GM19239 (cell line): ENCODE measurements at places on chromosomes 11 and 22.

DNA sequence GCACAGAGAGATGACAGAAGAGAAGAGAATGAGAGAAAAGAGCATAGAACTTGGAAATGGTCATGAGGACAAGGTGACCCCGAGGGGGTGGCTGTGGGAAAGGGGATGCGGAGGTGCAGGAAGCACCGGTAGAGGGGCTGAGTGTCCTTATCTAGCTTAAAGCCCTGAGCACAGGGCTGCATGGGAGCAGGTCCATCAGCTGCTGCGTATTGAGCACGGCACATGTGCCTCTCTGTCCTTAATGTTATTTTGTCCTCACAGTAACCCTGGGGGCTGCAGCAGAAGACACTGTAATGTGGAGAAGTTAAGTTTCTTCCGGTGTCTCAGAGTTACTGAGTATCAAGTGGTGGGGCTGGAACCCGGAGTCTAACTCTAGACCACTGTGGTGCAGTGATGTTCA is 94.4 kb upstream of the OR4B1 start:
- no peak for DNase-seq

DNA sequence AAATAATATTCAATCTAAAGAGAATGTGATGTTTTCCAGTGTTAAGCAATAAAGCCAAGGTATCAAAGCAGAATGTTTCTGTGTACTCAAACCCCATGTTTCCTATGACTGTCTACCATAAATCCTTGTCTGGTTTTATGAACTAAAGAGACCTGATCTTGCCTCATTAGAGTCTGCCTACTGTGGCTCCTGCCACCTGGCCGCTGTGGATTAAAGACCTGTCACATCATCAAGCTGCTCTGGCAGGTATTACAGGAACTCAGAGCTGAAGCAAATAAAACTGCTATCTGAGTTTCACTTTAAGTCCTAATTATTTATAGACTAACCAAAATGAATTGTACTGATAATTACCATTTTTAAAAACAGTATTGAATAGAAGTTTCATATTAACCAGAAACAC is 207.8 kb upstream of the CCDC90B start:
- no peak for DNase-seq

GRCh38 chr11:20459865-20460264 is 72.3 kb downstream of the PRMT3 start:
- no peak for DNase-seq

- no peak for DNase-seq
These were observed 2.7 kb downstream of the POU2AF1 start for GRCh38 chr11:111376181-111376871.

DNA sequence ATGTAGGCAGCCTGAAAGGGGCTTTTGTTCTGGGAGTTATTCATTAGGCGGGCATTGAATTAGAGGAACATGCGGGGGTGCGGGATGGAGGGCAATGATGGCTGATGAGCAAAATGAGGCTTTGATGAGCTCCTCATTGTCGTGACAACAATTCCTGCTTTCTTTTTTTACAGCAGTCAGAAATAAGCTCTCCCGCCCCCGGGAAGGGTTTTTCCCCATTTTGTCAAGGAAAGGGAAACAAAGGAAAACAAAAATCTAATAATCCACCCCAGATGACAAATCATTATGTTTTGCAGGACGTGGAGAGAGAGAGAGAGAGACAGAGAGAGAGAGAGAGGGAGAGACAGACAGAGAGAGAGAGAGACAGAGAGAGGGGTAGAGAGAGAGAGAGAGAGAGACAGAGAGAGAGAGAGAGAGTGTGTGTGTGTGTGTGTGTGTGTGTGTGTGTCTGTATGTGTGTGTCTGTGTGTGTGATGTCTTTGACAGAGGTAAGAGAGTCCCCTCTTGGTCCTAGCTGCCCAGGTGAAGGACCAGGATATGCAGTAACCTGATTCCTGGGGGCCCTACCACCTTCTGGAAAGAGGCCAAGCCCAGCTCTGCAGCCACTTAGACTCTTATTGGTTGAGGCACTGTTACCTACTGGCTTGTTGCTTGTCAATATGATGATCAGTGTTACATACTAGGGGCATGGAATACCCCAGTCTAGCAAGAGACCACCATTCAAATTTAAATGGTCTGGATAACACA is 46.7 kb upstream of the PARVA start:
- DNase-seq = no peak

- DNase-seq = no peak
These were observed 44.7 kb upstream of the SEPTIN5 start for GRCh38 chr22:19669570-19669969.

- DNase-seq = peak; percentile 31
These were observed 114.1 kb downstream of the LARGE1 start for GRCh38 chr22:33806191-33806590.

- DNase-seq = no peak
These were observed 36.4 kb downstream of the PITPNB start for GRCh38 chr22:27882507-27883290.

DNA sequence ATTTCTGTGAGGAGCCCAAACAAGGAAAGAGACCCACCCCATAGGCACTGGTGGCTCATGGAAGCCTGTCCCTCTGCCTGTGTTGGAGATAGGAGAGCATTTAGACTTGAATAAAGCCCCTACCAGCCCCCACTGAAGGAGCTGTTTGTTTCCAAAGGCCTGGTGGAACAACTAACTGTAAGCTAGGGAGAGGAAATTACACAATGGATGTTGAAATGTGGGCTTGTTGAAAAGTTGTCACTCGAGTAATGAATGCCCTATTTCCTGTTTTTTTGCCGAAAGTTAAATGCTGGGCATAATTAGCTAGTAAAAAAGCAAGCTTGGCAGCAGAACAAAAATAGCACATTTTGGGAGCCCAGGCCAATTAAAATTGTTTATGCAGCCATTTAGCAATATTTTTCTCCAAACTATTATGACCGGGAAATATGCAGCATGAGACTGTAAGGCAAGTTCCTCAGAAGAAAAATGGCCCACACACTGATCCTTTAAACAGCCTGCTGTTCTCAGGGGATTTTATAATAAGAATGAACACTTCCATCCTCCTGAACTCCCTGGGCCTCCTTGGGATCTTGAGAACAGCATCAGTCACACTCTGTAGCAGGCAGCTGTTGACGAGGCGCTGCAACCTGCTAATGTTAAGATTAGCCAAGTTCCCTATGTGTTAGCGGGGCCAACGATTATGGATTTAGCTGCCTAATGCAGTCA is 38.6 kb upstream of the LMO2 start:
- DNase-seq = no peak

- DNase-seq = no peak
These were observed 11.2 kb upstream of the BID start for GRCh38 chr22:17785185-17786184.

- no peak for DNase-seq
These were observed 13.2 kb downstream of the ASPHD2 start for GRCh38 chr22:26442086-26442756.

DNA sequence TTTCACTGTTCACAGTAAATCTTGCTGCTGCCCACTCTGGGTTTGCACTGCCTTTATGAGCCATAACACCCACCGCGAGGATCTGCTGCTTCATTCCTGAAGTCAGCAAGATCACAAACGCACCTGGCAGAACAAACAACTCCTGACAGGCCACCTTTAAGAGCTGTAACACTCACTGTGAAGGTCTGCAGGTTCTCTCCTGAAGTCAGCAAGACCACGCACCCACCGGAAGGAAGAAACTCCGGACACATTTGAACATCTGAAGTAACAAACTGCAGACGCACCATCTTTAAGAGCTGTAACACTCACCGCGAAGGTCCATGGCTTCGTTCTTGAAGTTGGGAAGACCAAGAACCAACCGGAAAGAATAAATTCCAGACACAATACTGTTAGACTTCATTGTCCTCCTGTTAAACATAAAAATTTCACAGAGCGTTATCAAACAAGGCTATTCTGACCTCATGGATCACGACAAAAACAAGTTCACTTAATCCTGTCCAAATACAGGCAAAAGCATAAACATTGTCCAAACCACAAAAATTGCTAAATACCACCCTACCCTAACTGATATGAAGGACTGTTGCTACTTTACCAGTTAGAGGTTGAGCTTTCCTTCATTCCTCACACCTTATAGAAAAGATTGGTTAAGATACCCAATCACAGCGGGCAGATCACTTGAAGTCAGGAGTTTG is 3.0 kb upstream of the CCDC117 start:
- DNase-seq = no peak

DNA sequence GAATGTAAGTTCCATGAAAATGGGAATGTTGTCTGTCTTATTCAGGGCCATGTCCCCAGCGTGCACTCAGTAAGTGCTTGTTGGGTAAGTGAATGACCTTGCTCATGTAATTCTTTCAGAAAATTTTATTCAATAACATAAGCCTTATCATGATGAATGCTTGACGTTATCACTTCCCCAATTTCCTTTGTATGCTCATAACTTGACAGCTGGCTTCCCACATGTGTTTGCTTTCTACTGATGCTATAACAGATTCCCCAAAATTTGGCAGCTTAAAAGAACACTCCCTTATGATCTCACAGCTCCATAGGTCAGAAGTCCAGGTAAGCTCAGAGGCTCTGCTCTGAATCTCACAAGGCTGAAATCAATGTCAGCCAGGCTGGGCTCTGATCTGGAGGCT is 155.8 kb upstream of the POU2AF2 start:
- no peak for DNase-seq

DNA sequence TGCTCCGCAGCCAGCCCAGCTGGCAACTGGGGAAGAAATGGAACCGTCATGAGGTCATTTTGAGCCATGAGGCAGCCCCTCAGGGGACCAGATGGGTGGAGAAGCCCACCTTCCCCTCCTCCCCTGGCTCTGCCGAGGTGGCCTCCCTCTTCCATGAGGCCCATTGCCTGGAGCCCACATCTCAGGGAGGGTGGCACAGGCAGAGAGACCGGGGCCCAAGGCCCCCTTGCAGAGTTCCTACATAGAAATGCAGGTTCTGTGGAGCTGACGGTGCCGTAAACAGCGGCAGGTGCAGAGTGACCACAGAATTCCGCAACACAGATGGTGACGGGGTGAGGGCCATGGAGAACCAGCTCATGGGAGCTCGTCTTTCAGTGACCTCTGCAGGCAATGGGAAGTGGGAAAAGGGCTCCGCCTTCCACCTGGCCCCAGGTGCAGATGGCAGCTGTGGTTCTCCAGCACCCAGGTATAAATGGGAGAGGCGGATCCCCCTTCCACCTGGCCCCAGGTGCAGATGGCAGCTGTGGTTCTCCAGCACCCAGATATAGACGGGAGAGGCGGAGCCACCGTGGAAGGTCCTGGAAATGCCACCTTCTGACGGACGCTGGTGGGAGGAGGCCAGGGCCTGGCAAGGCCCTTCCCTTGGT is 765.4 kb downstream of the BRD1 start:
- no peak for DNase-seq

GRCh38 chr22:19766240-19766510 is 5.6 kb downstream of the TBX1 start:
- no peak for DNase-seq

DNA sequence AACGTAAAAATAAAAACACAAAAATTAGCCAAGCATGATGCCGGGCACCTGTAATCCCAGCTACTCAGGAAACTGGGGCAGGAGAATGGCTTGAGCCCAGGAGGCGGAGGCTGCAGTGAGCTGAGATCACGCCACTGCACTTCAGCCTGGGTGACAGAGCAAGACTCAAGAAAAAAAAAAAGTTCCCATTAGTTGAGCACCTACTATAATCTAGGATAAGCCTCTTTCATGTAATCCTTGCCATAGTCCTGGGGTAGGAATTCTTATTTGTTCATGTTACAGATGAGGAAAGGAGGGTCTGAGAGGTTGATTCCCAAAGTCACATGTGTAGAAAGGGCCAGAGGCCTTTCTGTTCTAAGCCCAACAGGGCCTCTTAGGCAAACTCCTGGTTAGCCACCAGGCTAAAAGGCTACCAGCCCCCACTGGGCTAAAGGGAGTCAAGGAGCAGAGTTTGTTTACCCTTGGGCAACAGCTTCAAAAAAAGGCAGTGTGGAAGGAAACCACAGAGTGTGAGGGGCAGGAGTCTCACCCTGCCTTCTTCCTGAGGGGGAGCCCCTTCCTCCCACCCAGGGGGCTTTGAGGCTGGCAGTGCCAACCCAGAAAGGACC is 21.6 kb upstream of the CSNK1E start:
- DNase-seq = no peak

- DNase-seq = no peak
These were observed 16.5 kb downstream of the CSTPP1 start for GRCh38 chr11:46953093-46953492.

DNA sequence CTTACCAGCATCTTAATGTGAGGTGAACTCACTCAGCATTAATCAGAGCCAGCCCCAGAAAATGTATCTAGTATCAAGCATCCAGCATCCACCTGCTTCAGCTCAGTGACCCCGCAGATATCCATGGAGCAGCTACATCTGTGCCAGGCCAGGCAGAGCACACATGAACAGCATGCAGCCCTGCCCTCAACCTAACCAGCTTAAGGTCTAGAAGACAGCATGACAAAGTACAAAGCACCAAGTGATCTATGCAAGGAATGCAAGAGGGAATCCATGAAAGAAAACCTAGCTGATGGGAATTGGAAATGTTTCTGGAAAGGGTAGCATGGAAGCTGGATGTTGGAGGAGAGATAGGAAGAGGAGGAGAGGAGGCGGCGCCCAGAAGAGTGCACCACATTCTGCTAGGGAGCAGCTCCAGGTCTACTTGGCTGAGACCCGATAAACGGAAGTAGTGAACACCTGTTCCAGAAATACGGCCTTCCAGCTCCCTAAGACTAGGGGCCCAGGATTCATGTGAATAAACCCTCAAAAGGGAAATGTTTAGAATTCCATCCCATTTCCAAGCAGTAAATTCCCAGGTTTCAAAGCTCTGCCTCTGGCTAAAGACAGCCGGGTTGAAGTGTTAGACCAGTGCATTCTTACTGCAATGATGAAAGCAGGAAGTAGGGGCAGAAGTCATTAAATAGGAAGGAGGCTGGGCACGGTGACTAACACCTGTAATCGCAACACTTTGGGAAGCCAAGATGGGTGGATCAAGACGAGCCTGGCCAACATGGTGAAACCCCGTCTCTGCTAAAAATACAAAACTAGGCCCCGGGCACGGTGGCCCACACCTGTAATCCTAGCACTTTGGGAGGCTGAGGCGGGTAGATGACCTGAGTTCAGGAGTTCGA is 23.5 kb upstream of the L3MBTL2 start:
- no peak for DNase-seq

- peak; percentile 60 for DNase-seq
These were observed 45.6 kb downstream of the PISD start for GRCh38 chr22:31616315-31616980.

- DNase-seq = no peak
These were observed 15.8 kb downstream of the IGLL5 start for GRCh38 chr22:22903355-22903777.

- DNase-seq = no peak
These were observed 45.3 kb upstream of the SHISAL1 start for GRCh38 chr22:44357966-44358465.

DNA sequence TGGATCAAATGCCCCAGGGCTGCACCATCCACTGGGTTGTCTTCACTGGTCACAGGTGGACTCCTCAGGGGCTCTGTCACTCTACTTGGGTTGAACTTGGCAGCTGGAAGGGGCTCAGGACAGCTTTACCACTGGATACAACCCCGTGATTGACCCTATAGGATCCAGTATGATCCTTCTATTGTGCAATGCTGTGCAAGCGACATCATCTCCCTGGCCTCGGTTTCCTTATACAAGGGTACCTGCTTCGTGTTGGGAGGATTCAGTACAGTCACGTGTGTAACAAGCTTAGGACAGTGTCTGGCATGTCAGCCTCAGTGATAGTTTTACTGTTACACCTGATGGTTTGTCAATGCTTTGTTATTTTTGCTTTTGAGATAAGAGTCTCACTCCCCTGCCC is 20.5 kb upstream of the MIEF1 start:
- no peak for DNase-seq

GRCh38 chr22:30210235-30210909 is 36.2 kb downstream of the LIF start:
- no peak for DNase-seq
